ENCODE measurements at places on chromosomes 2 and 18. TPM values are rescaled to one million over a fixed set of nuclear protein-coding genes. Genes with fewer than 3 reads are reported as not detected.

The UGT1A4 gene
- total RNA-seq: 0.06 TPM

The INPP5D gene
- 0.29 TPM for total RNA-seq

The GLI2 gene
- 24.1 TPM for total RNA-seq

The BIN1 gene
- total RNA-seq: 30.2 TPM

The CNTNAP5 gene
- not detected for total RNA-seq

The IGFBP5 gene
- total RNA-seq: 0.20 TPM

The CDK15 gene
- not detected for total RNA-seq

The TEKT4 gene
- total RNA-seq: not detected

The CFAP53 gene
- total RNA-seq: 0.41 TPM

The NGEF gene
- total RNA-seq: 21.6 TPM

The COX5B gene
- 317 TPM for total RNA-seq

The HNMT gene
- 0.53 TPM for total RNA-seq

The TTN gene
- total RNA-seq: under 0.01 TPM

The AQP12A gene
- total RNA-seq: not detected

The NOP58 gene
- total RNA-seq: 120 TPM

The DUSP19 gene
- total RNA-seq: 0.55 TPM

The HRH4 gene
- not detected for total RNA-seq
